Naive B cell (primary cell): ENCODE measurements at places on chromosomes 5 and 9. TPM values are rescaled to one million over a fixed set of nuclear protein-coding genes. Genes with fewer than 3 reads are reported as not detected.

DNA sequence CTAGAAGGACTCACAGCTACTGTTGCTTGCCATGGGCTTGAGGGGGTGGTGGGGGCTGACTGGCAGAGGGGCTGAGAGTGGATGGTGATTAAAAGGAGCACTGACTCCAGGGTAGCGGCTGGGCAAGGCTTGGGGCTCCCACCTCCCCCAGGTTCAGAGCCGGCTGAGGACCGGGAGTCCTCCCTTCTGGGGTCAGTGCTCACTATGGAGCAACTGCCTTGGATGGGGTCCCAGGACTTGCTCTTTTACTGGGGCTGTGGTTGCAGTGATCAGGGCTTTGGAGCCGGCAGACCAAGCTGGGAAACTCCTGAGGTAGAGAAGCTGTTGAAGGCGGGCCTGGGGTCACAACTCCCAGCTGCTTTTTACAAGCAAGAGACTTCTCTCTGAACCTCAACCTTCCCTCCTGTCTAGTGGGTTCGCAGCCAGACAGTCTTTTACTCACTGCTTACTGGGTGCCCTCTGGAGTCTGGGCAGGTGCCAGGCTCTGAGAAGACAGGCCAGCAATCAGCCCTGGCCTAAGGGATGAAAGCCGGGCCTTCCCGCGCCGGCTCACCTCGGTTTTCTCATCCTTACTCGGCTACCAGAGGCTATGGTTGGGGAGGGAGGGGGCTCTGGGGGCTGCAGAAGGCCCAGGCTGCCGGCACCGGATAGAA lies 795 bp upstream of the ASS1 start:
- H3K36me3 ChIP-seq = peaks cover 10% of the 10 kb centered on the region
- peak overlapping the region; percentile 63 for H3K4me3 ChIP-seq
- no peak overlapping the region for H3K27ac ChIP-seq
- H3K27me3 ChIP-seq = peaks cover 31% of the 10 kb centered on the region
- H3K4me1 ChIP-seq = no peaks in the 10 kb centered on the region
- no peak for DNase-seq

GRCh38 chr5:3511934-3512333 lies 83.7 kb upstream of the IRX1 start:
- H3K36me3 ChIP-seq = no peaks in the 10 kb centered on the region
- no peaks in the 10 kb centered on the region for H3K27me3 ChIP-seq
- H3K4me1 ChIP-seq = no peaks in the 10 kb centered on the region
- DNase-seq = no peak
- no peak overlapping the region for H3K4me3 ChIP-seq

GRCh38 chr5:118366429-118366828 lies 621.9 kb downstream of the DTWD2 start:
- H3K4me3 ChIP-seq = no peak overlapping the region
- no peaks in the 10 kb centered on the region for H3K27me3 ChIP-seq
- H3K4me1 ChIP-seq = no peaks in the 10 kb centered on the region

The PTGR1 gene
- polyA plus RNA-seq = not detected
